Stimulated activated CD4-positive, alpha-beta T cell treated with anti-CD3 and anti-CD28 coated beads, TNF-alpha, amount 100 ng/mL, for 1 hour (primary cell): ENCODE measurements at places on chromosomes 12 and 14.

GRCh38 chr12:1553987-1554982, 40.1 kb downstream of the FBXL14 start:
- DNase-seq: no peak

GRCh38 chr12:132481345-132481744, 8.6 kb upstream of the FBRSL1 start:
- DNase-seq: no peak

- DNase-seq: no peak
These were observed 177.9 kb upstream of the NUDT4 start for GRCh38 chr12:93199831-93200236.

DNA sequence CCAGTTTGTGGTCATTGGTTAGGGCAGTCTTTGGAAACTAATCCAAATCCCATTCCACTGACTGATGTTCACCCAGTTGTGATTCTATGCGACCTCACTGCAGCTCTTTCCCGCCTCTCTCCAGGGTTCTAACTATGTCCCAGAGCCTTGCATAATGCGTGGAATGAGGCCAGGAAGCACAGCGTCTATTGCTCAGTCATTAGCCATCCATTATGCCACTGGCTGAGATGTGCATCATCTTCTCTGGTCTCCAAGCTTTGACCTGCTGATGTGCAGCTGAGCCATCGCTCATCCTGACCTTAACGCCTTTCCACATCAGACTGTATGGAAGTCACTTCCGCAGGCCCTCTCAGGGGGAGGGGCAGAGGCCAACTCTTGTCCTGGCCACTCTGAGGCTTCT, 115.4 kb upstream of the VRK1 start:
- DNase-seq: no peak

- no peak for DNase-seq
These were observed 58.8 kb upstream of the FOXG1 start for GRCh38 chr14:28707814-28708213.

DNA sequence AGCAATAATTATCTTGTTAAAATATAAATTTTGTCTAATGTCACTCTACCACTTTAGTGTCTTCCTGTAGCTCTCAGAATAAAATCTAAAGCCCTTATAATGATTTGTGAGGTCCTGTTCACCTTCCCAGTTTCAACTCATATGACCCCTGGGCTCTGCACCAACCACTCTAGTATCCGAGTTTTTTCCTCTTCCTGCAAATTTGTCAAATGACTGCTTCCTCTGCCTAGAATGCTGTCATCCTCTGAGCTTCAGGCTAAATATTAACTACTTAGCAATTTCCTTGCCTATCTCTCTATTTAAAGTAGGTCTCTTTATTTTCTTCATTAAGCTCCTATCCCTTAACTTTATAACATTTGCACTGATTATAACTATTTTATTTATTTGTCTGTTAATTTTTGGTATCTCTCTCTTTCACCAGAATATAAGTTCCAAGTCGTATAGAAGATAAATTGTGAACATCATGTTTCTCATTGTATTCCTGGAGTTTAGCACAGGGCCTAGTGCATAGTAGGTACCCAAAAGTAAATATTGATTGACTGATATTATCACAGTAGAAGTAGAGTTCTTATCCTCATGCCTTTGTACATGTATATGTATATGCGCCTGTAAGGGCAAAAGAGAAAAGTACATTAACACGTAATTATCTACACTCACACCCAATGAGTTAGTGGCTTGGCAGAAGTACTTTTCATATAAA, 196.0 kb downstream of the BCAT1 start:
- DNase-seq: no peak

DNA sequence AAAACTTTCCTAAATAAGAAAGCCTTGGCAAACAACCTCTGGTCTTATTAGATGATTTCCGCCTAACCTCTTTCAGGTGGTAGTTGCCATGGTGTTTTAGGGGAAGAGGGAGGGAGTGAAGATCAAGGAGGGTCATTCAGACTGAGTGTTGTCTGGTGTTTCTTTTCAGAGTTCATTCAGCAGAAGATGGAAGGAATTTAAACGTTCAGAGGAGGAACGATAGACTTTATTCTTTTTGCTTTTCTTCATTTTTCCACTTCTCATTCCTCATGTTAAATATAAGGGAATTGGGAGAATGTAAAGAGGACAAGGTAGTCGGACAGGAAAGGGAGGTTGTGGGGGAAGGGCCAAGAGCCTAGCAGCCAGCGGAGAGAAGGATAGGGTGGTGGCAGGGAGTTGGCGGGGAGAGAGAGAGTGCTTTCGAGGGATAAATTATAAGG, 17.4 kb upstream of the SALL2 start:
- DNase-seq: no peak

DNA sequence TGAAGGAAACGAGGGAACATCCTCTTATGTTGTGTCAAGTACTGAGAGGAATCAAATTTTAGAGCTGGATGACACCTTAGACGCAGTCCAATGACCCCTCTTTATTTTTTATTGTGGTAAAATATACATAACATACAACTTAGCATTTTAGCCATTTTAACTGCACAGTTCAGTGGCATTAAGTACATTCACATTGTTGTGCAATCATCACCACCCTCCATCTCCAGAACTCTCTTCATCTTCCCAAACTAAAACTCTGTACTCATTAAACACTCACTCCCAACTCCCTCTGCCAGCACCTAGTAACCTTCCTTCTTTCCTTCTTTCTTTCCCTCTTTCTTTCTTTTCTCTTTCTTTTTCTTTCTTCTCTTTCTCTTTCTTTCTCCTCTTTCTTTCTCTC, 97.2 kb upstream of the SLC24A4 start:
- no peak for DNase-seq

- DNase-seq: no peak
These were observed 67.2 kb upstream of the SYT1 start for GRCh38 chr12:78797196-78797931.
